ENCODE measurements at places on chromosomes 12 and 14.

- no peak for DNase-seq
Observed at GRCh38 chr14:65224799-65225198, 122.5 kb upstream of the MAX start.

DNA sequence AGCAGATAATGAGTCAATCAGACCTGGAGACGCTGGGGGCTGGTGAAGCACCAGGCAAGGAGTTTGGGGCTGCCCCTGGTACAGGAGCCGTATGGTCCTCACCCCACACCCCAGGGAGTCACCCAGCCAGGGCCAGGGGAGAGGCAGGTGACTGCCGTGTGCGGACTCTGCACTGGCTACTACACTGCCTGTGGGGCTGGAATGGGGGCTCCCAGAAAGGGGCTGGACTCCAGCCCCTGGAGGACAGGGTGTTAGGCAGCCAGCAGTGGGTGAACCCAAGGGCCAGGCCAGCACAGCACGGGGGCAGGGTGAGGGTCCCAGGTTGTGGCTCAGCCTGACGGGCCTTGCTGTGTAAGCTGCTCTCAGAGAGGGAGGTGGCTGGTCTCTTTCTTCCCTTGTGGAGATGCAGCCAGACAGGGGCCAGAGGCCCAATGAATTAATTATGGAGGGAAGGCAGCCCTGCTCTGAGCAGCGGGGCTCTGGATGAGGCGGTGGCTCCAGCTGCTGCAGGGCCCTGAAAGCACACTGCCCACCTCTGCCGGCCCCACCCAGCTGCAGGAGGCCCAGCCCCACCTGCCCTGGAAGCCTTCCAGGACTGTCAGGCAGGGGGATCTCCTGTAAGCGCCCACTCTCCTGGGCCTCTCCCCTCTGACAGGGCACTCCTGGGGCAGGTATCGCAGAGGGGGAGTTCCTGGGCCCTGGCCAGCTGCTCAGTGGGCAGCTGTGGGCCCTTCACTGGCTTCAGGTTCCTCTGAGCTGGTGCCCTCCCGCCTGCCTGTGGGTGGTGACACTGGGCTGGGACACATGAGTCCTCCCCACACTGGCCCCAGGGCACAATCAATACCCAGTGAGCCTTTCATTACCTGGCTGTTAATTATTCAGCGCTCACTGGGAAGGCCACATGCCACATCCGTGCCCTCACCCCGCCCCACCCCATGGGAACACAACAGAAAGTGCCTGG, 142.5 kb upstream of the C14orf180 start:
- DNase-seq, result peak; percentile 91

GRCh38 chr12:14537088-14537487, 30.6 kb downstream of the PLBD1 start:
- no peak for DNase-seq

- no peak for DNase-seq
Observed at GRCh38 chr12:75479963-75480461, 543 bp upstream of the GLIPR1 start.

GRCh38 chr12:71250166-71250565, 92.4 kb upstream of the TSPAN8 start:
- DNase-seq, result no peak

GRCh38 chr12:24725616-24726015, 223.3 kb downstream of the BCAT1 start:
- no peak for DNase-seq

- DNase-seq, result no peak
Observed at GRCh38 chr14:93548102-93548843, 117.5 kb downstream of the UNC79 start.

- no peak for DNase-seq
Observed at GRCh38 chr12:105167346-105167745, 59.8 kb downstream of the WASHC4 start.

- DNase-seq, result no peak
Observed at GRCh38 chr12:2487278-2487677, 307.5 kb upstream of the FKBP4 start.

- no peak for DNase-seq
Observed at GRCh38 chr12:130481392-130481879, 143.7 kb downstream of the PIWIL1 start.

DNA sequence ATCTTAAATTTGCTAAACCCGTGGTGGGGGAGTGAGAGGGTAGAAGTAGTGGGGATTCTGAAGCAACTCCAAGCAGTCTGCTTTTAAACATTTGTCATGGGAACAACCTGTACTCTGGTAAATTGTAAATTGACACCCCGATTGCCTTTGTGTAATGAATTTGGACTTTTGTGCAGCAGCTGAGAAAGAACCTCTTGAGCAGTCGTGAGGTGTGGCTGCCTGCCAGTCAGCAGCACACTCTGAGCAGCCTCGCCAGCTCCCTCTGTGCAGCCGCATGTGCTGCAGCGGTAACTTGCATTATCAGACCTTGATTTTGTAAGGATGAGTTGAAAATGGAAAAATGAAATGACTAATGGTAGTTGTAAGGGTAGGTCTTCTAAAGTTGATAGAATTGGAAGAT, 74.3 kb downstream of the SUSD6 start:
- DNase-seq, result peak; percentile 67

- peak; percentile 41 for DNase-seq
Observed at GRCh38 chr12:126874427-126875026, 1392.4 kb upstream of the TMEM132C start.

DNA sequence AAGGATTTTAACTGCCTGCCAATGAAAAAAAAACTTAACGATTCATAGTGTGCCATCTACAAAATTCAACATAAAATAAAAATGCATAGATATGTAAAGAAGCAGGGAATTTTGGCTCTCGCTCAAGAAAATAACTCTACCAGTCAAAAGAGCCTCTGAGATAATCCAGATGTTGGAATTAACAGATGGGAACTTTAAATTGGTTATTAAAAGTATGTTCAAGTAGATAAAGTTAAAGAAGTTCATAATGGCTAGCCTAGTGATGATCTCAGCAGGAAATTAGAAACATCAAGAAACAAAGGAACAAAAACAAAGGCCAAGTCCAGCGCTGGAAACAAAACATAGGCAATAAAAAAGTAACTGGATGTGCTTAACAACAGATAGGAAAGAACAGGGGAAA, 23.1 kb downstream of the PIK3C2G start:
- no peak for DNase-seq

DNA sequence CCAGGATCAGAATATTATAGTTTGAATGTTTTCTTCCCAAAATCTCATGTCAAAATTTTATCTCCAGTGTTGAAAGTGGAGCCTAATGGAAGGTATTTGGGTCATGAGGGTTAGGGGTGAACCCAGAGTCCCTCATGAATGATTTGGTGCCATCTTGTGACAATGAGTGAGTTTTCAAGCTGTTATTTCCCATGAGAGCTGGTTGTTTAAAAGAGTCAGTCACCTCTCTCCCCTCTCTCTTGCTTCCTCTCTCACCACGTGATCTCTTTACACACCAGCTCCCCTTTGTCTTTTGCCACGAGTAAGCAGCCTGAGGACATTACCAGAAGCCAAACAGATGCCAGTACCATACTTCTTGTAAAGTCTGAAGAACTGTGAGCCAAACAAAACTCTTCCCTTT, 561.6 kb downstream of the RERGL start:
- DNase-seq, result no peak

DNA sequence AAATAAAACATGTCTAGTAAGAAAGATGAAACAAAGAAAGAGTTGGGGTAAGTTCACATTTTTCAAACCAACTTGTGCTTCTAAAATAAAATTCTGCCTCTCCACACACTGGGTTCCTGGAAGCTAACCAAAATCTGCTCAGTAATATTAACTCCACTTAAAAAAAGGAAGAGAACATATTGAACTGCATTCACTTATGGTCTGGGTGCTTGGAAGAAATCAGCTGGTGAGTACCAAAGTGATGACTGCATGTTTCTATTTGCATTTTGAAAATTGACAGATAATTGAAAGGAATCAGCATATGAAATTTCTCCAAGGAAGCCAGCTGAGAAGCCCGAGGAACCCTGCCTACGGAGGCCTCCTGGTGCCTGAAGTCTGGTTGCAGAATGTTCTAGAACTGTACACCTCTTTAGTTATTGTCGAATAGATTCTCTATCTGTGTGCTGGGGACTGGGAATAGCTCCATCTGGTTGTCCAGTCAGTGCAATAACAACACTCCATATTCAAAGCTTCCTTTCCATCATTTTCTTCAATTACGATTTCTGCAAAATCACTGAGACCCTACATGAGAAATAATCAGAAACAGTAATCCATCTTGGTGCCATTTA, 836.1 kb downstream of the VRK1 start:
- no peak for DNase-seq

DNA sequence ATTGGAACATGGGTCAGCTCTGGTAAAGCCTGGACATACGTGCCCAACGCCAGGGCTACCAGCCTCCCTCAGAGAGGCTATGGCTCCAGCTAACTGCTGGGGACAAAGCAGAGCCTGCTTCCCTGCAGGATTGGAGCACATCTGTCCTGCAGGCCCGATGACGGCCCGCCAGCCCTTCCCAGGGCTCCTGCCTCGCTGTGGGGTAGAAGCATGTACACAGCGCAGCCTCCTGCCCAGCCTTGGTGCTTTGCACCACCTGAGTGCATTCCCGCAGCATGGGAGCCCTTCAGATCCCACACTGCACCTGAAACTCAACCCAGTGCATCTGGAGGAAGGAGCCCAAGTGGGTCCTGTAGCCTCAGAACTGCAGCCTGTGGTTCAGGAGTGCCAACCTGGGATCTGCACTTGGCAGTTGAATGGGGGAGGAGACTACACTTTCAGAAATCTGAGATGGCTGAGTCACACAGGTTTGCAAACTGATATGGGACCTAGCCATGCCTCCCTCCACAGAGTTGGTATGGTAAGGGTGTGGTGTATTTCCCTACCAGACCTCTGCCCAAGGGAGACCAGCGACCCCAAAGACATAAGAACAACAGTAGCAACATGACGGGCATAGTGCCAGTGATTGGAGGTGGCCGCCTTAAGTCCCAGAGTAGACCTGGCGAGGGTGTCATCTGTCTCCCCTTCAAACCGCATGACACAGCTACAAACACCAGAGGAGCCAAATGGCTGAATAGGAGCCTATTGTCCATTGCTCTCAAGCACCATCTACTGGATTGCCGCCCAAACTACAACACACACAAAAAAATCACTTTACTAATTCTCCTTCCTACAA, 273.9 kb upstream of the MIS18BP1 start:
- peak; percentile 23 for DNase-seq

- no peak for DNase-seq
Observed at GRCh38 chr14:57060276-57060955, 208.3 kb downstream of the EXOC5 start.

DNA sequence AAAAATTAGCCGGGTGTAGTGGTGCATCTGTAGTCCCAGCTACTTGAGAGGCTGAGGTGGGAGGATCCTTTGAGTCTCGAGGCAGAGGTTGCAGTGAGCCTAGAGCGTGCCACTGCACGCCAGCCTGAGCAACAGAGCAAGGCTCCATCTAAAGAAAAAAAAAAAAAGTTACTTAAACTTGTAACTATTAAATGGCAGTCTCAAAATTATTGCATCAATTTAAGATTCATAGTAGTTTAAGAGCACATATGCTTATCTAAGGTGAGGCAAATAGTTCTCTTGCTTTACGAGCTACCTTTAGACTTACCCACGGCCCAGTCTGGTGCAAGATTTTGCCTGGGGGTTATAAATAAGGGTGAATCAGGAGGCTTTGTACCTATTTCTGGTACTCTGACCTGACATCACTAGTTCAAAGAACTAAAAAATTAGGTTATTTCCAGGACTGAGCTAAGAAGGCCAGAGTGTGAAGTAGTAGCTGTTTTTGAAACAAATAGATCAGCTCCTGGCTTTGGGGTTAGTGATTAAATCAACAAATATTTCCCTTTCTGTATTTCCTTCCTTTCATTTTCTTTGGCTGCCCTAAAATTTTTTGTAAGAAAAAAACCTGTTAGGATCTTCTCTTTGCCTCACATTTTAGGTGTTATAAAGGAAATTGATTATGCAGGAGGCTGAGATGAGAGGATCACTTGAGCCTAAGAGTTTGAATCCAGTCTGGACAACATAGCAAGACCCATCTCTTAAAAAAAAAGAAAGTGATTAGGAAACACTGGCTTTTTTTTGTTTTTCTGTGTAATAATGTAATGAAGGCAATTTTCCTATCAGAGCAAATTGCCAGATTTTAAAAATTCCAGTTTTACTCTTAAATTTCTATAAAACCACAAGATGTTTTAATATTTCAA, 3.6 kb downstream of the MGAT2 start:
- no peak for DNase-seq

- no peak for DNase-seq
Observed at GRCh38 chr14:42527141-42527540, 920.5 kb downstream of the LRFN5 start.

GRCh38 chr12:111204788-111205241, 164.1 kb downstream of the PHETA1 start:
- no peak for DNase-seq

DNA sequence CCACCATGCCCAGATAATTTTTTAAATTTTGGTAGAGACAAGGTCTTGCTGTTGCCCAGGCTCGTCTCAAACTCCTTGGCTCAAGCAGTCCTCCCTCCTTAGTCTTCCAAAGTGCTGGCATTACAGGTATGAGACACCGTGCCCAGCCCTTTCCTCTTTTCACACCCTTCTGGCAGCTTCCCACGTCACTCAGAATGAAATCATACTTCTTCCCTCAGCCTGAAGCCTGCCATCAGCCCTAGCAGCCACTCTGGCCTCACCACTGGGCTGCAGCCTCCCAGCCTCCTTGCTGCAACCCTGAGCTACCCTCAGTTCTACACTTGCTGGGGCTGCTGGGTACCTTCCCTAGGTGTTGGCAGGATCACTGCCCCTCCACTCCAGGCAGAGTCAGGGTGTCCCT, 18.2 kb downstream of the ANKRD9 start:
- DNase-seq, result no peak

GRCh38 chr14:60649875-60650372, 647 bp upstream of the SIX1 start:
- DNase-seq, result peak; percentile 66

GRCh38 chr14:98912655-98913054, 359.3 kb downstream of the BCL11B start:
- DNase-seq, result no peak

GRCh38 chr12:105209091-105209490, 26.9 kb downstream of the APPL2 start:
- DNase-seq, result no peak

GRCh38 chr12:49877066-49877465, 26.6 kb downstream of the FAIM2 start:
- no peak for DNase-seq

DNA sequence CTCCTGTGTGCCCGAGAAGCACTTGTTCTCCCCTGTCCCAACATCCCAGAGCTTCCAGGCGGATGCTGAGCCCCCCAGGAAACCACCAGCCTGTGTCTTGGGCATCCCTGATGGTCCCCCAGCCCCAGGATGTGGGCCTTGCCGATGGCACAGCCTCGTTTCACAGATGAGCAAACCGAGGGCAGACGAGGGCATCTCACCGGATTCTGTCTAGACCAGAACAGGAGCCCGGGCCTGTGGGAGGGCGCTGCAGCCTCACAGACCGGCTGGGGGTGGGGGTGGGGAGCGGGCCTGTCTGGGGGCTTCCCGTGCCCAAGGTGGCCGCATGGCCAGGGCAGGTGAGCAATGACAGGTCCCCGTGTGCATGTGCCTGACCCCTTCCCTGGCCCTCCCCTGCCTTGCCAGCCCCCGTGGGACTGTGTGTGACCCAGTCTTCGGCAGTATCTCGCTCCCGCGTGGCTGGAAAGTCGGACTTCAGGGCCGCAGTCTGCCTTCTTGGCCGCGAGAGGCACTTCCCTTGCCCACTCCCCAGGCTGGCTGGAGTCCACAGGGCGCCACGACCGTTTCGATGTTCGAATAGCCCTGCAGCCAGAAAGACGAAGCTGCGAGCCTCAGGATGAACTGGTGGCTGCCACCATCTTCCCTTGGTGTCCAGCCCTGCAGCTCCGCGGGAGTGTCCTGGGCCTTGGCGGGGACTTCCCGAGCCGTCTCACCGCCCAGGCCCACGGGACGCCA, 8.9 kb downstream of the RFLNA start:
- no peak for DNase-seq

Measured in NCI-H748 treated with DMSO at 0.1 percent for 48 hours (cell line).